ENCODE measurements at places on chromosomes 2 and 18. TPM values are rescaled to one million over a fixed set of nuclear protein-coding genes. Genes with fewer than 3 reads are reported as not detected.

GRCh38 chr2:215032153-215032552 lies 106.3 kb downstream of the ABCA12 start:
- DNase-seq, result no peak

PLGLB1 gene
- 2.6 TPM for total RNA-seq

DNAH6 gene
- total RNA-seq, result under 0.01 TPM

KIAA2012 gene
- not detected for total RNA-seq

- no peak for DNase-seq
Observed at GRCh38 chr2:37300146-37300545, 24.5 kb downstream of the PRKD3 start.

- no peak for DNase-seq
Observed at GRCh38 chr18:904218-905090, at the start of gene ADCYAP1. TSS of gene ADCYAP1 (plus strand) at chr18:904871. CDS start at chr18:905387, 516 bp downstream.

GRCh38 chr2:43905371-43905803 lies 66.6 kb downstream of the ABCG8 start:
- DNase-seq, result no peak

All from dermis blood vessel endothelial cell (primary cell).